Activated CD4-positive, alpha-beta T cell treated with anti-CD3 and anti-CD28 coated beads, Interleukin-2, amount 50 U/mL, for 24 hours (primary cell): ENCODE measurements at places on chromosomes 6 and 20.
A peak's percentile ranks its signal among the peaks of the same experiment; 100 is the strongest.

GRCh38 chr20:60695226-60696000, 556.6 kb upstream of the CDH4 start:
- DNase-seq: no peak

DNA sequence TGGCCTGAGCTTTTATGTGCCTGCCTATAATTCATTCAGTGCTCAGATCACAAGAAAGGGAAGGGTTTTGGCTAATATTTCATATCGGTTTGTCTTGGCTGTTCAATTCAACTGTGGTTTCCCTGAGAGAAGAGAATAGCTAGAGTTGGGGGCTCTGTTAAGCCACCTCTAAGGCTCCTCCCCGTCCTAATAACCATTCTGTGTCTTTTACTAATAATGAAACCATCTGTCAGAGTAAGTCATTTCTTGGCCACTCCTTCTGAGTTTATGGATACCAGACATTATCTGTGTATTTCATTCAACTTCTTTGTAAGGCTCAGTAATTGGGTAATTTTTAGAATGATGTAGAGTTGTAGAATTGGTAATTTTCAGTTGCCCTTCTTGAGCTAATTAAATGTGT, 5.2 kb downstream of the STX11 start:
- no peak for DNase-seq

DNA sequence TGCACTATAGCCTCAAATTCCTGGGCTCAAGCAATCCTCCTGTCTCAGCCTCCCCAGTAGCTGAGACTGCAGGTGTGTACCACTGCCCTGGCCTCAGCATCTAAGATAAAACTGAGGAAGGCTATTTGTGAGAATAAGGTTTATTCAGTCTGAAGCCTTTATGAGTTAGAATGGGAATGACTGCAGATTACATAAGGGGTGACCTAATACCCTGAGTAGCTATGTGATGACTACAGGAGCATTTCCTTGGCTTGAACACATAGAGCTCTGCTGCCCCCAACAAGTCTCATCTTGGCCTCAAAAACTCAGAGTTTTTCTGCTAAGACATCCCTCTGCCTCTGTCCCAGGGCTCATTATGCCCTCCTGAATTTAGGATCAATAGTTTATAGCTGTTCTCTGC, 7.6 kb downstream of the GSS start:
- DNase-seq: no peak

DNA sequence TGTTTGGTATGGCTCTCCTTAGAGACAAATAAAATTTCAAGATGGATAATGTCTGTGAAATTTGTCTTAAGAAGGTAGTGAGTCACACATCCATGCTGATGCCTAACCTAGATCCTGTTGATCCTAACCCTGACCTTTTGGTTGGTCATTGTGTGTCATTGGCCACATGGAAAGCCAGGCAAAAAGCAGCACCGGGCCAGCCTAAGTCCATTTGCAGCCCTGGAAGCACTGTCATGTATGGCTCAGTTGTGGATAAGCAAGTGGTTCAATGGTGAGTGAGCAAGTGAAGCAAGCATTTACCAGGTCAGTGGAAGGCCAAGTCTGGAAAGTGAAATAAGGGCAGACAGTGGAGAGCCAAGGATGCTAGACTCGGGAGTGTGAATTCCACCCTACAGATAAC, 12.1 kb upstream of the XRN2 start:
- no peak for DNase-seq

DNA sequence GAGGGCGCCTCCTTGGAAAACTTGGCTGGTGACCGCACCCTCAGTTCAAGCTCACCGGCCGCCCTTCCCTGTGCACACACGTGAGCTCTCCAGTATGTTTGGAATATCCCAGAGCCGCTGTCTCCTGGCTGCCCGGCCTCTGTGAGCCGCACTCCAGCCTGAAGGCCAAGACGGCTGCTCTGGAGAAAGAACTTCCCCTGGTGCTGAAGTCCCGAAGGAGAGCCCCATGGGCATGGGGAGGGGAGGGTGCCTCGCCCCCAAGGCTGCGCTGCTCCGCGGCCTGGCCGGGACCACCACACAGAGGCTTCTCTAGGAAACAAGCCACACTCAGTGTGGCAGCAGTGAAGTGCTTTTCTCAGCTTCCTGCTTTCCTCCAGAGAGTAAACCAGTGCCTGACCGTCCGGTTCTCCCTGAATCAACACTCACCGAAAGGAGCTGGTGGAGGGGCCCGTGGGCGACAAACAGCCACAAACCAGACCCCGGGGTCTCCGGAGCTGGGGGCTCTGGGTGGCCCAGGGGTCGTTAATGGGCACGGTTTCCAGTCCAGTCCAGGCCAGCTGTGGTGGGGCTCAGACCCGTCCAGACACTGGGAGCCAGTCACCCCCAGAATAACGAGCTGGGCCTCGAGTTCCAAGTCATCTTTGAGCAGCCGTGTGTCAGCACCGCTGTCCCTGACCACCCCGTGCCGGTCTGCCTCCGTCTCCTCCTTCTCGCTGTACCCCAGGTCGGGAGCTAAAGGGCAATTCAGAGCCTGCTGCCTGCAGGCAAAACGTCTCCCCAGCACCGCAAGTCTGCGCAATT, 87.4 kb upstream of the BHLHE23 start:
- no peak for DNase-seq

- no peak for DNase-seq
Observed at GRCh38 chr6:129596522-129596921, 113.5 kb downstream of the ARHGAP18 start.

DNA sequence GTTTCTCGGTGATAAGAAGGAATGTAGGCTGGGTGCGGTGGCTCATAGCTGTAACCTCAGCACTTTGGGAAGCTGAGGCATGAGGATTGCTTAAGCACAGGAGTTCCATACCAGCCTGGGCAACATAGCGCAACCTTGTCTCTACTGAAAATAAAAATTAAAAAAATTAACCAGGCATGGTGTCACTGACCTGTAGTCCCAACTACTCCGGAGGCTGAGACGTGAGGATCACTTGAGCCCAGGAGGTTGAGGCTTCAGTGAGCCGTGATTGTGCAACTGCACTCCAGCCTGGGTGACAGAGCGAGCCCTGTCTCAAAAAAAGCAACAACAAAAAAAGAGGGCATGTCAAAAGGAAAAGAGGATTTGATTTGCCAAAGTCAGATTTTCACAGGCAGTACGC, 3.9 kb downstream of the NEU1 start:
- no peak for DNase-seq

- peak; percentile 32 for DNase-seq
Observed at GRCh38 chr6:118893064-118893806, 717 bp upstream of the ASF1A start.

DNA sequence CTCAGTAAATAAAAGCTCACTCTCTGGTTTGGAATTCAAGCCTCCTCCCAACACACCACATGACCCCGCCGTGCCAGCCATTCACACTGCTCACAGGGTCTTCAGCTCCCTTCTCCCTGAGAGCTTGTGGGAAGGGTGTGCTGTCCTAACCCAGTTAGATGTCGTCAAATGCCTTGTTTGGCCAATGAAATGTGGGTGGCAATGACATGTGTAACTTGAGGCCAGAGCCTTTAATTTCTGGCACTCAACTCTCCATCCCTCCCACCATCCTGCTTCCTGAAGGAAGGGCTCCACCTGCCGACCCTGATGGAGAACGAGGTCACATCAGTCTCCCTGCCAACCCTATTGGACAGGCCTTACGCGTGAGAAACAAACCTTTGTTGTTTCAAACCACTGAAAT, 224.5 kb upstream of the AGPAT4 start:
- DNase-seq: no peak

- DNase-seq: no peak
Observed at GRCh38 chr20:52242237-52243230, 51.0 kb upstream of the ZFP64 start.

DNA sequence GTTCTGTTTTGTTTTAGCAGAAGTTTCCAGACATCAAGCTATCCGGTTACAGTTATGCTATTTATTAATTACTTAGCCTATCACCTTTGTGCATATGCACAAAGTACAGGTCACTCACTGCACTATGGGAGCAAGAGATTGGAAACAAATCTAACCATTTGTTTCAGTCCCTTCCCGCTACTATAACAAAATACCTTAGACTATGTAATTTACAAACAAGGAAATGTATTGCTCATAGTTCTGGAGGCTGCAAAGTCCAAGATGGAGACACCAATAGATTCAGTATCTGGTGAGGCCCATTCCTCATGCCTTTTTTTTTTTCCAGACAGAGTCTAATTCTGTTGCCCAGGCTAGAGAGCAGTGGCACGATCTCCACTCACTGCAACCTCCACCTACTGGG, 35.1 kb downstream of the ATP9A start:
- DNase-seq: no peak

DNA sequence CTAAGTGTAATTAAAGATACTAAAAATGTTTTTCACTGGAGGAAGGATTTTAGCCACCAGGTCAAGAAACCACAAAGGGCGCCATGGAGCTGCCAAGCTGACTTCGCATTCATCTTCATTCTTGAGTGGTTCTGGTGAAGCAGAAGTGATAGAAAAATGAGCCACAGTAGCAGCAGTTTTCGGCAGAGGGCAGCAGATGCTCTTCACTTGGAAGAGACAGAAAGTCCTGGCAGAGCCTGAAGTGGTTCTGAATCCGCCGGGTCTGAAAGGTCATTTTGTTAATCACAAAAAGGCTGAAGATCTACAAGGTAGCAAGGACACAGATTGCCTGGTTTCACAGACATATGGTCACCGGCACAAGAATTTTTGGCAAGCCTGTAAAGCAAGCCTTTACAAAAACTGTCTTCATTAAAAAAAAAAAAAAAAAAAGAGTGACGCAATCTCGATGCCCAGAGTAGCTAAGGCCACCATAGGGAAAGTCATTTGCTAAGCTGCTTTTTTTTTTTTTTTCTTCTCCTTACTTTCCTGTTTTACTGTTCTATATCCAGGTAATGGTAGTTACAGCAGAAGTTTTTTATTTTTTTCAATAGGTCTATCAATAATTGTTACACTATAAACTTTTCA, 345.1 kb upstream of the AGPAT4 start:
- DNase-seq: no peak

- no peak for DNase-seq
Observed at GRCh38 chr6:158771399-158772152, 47.6 kb downstream of the EZR start.

GRCh38 chr20:5722927-5723326, 27.3 kb upstream of the SHLD1 start:
- no peak for DNase-seq

DNA sequence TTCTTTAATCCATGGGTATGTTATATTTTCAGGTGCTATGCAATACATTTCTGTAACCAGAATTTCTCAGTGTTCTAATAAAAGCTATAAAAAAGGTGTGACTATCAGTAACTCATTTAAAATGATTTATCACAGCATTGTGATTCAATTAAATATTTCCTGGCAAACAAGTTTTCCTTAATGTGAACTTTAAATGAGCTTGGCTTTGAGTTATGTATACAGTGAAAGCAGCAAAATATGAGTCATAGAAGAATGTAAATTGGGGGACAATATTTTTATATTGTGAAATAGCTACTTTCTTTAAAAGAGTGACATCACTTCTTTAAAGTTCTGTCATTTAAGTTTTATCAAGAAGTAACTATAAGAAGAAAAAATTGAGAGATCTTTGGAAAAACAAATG, 484.9 kb upstream of the MAN1A1 start:
- no peak for DNase-seq

DNA sequence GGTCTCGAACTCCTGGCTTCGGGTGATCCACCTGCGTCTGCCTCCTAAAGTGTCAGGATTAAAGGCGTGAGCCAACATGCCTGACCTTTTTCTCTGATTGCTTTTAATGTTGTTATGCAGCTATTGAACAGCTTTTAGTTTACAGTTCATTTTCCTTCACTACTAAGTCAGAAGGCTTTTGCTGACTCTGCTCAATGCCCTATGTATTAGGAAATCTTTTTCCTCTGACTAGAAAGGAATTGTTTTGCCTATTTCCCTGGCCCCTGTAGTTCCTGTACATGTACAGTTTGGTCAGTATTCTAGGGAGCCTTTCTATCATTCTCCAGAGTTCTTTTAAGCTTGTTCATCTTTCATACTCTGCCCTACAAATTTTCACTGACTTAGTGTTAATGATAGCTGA, 280.2 kb downstream of the CDKAL1 start:
- no peak for DNase-seq

DNA sequence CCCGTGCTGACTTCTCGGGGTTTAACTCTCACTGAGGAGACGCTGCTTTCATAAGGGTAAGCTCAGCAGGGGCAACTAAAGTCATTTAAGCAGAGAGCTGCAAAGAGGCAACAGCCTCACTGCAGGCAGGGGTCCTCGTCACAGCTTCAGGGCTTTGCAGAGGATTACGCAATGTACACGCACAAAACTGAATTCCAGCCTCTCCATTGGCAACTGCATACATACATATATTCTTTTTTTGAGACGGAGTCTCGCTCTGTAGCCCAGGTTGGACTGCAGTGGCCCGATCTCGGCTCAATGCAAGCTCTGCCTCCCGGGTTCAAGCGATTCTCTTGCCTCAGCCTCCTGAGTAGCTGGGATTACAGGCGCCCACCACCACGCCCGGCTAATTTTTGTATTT, 2.4 kb downstream of the GMEB2 start:
- no peak for DNase-seq

- DNase-seq: no peak
Observed at GRCh38 chr20:8621001-8621400, 447.9 kb upstream of the PLCB4 start.

GRCh38 chr6:124560873-124561567, 401.2 kb upstream of the RNF217 start:
- DNase-seq: no peak

DNA sequence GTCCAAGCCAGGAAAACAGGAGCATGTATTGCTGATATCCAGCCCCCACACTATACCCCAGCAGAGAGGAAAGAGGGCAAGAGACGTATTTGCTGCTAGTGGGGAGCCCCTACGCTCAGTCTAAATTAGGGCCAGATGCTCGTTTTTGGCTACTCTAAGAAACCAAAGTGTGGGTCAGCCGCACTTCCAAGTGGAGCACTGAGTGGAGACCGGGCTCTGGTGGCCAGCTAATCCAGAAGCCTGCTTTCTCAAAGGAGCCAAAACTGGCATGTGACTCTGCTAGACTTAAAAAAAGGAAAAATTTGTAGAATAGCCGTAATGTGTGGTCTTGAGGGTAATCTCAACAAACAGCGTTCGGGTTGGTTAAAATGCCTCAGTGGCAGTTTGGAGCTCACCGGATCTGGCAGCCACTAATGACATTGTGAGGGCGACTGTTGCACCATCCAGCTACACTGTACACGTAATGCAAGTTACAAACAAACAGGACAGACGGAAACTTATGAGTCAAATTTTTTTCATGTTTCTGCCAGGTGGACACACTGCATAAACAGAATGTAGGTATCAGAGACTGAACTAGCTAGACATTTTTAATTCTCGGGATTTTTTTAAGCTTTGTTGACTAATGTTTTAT, 230.9 kb downstream of the FOXC1 start:
- no peak for DNase-seq

GRCh38 chr20:33689973-33690372, 3.8 kb upstream of the E2F1 start:
- DNase-seq: no peak

DNA sequence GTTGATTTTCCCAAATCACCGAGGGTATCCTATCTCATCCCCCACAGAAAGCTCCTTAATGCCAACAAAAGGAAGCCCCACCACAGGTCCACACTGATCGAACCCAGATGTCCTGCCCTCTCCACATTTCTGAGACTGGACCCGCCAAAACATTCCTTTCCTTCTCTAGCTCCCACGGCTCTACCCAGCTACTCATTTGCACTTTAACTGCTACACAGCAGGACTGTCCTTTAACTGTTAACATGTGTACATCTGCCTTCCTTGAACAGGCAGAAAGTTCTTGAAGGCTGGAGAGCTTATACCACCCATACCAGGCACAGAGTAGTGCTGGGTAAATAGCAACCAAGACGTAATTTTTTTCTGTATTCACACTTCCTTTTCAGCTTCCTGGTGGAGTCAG, 68.6 kb downstream of the TRMT6 start:
- DNase-seq: no peak

- DNase-seq: no peak
Observed at GRCh38 chr20:33442136-33443005, 1.2 kb downstream of the SNTA1 start.
